Mucosa of gallbladder (tissue), 1 donor: ENCODE measurements at places on chromosomes 5 and 9.

DNA sequence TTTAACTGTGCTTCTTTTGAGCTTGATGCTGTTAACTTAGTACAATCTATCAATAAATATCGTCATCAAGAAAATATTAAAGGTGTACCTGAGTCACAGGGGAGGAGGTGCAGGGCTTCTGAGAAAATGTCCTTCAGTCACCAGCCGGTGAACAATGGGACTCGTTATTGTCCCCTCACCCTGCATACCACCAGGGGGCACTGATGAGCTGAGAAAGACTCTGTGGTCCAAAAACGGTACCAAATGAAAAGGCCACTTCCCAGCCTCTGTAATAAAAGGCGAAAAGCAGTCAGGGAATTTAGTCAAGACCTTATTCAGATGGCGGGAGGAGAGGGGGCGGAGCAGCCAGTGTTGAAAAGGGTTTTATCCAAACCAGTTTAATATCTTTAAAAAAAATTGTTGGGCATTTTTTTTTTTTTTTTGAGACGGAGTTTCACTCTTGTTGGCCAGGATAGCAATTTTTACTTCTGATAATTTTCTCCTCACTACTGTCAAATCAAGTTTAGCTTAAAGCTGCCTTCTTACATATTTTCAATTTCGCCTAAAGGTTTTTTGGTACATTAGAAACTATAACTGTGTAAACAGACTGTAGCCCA lies 271.9 kb upstream of the ADAMTS16 start:
- DNase-seq, result peak; percentile 48

DNA sequence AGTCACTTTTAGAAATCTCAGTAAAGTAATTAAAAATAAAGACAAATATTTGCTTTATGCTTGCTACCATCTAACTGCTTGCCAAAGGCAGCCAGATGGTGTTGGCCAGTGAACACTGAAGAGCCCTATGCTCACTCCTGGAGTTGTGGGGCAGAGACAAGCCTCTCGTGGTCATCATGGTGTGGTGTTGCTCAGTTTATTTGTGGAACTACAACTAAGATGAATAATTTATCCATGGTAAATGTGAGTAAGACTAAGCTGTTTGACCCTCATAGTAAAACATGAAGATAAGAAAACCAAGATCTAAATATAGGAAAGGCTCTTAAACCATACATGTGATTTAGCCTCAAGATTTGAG lies 100.7 kb downstream of the PDE8B start:
- no peak for DNase-seq

- DNase-seq, result no peak
Measured at GRCh38 chr5:149400304-149400703, 21.2 kb upstream of the IL17B start.

- no peak for DNase-seq
Measured at GRCh38 chr5:135662683-135663082, 83.9 kb upstream of the CXCL14 start.

GRCh38 chr9:113585085-113585442 lies 121.5 kb downstream of the RGS3 start:
- no peak for DNase-seq

DNA sequence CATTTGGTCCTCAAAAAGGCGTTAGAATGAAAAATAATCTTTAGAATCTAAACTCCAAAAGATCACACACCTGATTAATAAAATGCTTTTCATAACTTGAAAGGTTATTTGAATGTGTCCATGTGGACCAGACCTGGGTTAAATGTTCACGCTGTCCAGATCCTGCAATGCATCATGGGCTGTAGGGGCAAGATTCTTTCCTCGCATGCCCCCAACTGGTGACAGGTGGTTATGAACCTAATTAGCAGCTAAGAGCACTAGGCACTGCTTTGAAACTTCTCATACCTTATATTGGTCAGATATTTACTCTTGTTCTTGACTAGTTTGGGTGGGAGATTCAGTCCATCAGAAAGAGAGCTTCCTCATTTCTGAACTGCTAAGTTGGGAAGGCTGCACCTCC lies 19.3 kb upstream of the PIP5K1B start:
- DNase-seq, result no peak

GRCh38 chr5:50727149-50727496 lies 60.7 kb downstream of the PARP8 start:
- DNase-seq, result peak; percentile 57
